Calu3 (cell line): ENCODE measurements at places on chromosomes 7 and 10. TPM values are rescaled to one million over a fixed set of nuclear protein-coding genes. Genes with fewer than 3 reads are reported as not detected.

GRCh38 chr10:95664543-95664942, 8.0 kb upstream of the ALDH18A1 start:
- no peak for DNase-seq

- peak; percentile 96 for DNase-seq
Measured at GRCh38 chr7:32957326-32958045, at the start of gene FKBP9. FKBP9 (plus strand) TSS chr7:32957440; CDS start chr7:32957574, 134 bp downstream.

GRCh38 chr10:47104786-47105385, 193.7 kb downstream of the PTPN20 start:
- DNase-seq: no peak

DNA sequence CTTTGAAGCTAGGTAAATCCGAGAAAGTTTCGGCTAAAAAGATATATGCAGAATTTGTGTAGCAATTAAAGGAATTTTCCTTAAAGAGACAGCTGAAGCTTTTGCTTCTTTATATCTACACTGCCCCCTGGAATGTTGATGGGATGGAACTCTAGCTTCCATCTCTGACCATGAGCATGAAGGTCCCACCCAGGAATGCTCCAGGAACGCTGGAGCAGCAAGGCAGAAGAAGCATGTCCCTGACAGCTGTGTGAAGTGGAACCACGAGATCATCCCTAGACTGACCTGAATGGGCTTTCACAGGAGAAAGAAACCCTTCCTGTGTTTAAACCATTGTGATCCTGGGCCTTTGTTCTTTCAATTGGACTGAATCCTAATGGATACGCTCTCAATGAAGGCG, 99.7 kb upstream of the NOBOX start:
- DNase-seq: no peak

- no peak for DNase-seq
Measured at GRCh38 chr10:124596962-124597845, 135.6 kb downstream of the LHPP start.

DNA sequence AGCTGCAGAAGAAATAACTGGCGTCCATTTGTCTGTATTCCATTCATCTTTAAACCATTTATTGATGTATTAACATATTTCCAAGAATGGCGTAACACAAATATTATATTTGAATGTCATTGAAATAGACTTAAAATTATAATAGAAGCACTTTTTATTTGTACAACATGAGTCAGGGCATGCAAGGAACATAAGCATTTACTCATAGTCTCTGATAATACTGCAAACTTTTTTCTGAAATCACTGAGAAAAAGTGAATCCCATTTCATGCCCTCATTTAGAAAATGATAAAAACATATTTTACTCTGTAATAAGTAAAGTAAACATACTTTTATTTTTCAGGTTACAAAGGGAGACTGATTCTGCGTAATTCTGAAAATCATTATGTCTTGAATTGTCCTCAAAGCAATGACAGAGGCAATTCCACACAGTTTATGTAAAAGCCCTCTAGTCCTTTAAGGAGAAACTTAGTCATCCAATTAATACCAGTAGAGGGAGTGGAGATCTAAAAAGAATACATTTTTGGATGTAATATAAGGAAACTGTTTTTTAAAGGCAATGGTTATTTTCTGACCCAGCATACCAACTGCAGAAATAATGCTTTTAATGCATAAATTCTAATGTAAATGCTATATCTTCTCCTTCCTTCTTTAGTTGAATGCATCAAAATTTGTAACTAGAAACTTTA, 58.1 kb downstream of the AGMO start:
- DNase-seq: no peak

GRCh38 chr10:71008150-71008549, 119.8 kb upstream of the PCBD1 start:
- DNase-seq: no peak

GRCh38 chr10:96708456-96708855, 11.9 kb downstream of the PIK3AP1 start:
- DNase-seq: no peak

DNA sequence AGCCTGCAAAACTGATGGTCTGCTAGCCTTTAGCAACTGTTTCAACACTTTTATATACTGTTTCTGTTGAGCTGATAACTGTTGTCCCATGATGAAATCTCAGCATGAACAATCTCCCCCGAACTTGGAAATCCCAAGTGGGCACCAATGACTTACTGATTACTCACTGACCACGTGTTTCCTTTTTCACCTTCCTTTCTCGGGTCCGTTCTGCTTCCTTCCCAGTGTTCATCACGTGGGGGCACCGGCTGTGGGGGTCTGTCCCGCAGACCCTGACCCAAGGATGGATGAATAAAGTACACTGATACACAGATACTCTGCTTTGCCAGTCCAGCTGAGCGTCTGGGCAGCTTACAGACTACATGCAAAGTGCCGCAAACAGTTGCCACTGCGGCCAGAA, 39.0 kb upstream of the RASGEF1A start:
- DNase-seq: no peak

DNA sequence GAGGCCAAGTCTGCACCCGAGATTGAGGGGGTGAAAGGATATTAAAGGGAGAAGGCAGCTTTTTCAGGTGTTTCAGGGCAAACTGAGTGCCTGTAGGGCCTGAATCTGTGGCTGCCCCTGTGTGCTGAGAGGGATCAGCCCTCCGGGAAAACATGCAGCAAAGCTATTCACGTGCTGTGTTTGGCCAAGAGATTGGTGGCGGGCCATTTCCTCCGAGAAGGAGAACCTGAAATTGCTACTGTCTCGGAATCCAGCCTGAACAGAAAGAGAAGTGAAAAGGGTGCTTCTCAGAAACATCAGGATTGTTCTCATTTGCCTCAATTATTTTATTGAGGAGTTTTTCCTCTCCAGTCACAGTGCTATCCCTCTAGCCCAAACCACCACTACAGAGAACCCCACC, 16.0 kb downstream of the GIMAP5 start:
- no peak for DNase-seq

SLIT1 gene
- not detected in 2 replicates for total RNA-seq

CLCN1 gene
- 0.34 and 0.61 TPM in 2 replicates for total RNA-seq

JAZF1 gene
- total RNA-seq: 8.6 and 10.7 TPM in 2 replicates
